Stimulated activated CD8-positive, alpha-beta memory T cell treated with anti-CD3 and anti-CD28 coated beads, Interleukin-15, amount 100 ng/mL, for 4 hours (primary cell): ENCODE measurements at places on chromosomes 2 and 18.

DNA sequence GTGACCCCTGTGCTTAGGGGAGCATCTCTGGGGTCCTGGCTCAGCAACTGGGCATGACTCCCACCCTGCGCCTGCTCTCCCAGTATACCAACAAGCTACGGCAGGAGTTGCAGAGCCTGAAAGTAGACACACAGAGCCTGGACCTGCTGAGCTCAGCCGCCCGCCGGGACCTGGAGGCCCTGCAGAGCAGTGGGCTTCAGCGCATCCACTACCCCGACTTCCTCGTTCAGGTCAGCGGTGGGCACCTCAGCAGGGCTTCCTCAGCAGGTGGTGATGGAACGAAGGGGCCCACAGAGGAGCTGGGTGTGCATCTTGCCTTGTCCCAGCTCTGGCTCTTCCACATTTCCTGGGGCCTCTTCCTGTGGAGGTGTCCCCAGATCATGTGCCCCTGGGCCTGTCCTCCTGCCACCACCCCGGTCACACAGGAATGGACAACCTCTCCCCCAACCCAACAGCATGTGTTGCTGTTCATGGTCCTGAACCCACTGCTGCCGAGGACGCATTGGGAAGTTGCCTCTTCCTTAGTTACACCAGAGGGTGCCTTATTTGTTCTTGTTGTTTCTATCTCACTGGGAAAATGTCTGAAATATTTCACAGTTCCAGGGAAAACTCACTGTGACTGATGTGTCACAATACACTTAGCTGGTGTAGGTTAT, 10.8 kb downstream of the PROM2 start:
- DNase-seq = no peak

DNA sequence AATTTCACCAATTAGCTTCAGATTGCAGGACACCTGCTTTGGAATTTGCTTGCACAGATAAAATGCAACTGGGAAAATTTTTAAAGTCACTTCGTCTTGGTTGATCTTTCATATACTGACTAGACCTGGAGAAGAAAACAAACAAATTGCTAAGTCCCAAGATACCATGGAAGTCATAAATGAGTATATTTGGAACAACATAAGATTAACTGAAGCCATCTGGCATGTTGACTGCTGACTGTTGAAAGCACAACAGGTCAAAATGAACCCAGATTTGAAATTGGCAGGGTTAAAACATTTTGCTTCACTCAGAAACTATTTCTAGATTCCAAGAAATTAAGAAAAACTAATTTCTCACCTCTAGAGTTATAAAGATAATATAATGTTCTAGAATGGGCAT, 470.7 kb downstream of the LPIN1 start:
- no peak for DNase-seq

GRCh38 chr2:234930397-234930796, 21.4 kb upstream of the SH3BP4 start:
- DNase-seq = no peak

- no peak for DNase-seq
Observed at GRCh38 chr18:50977037-50977760, 9.4 kb downstream of the ELAC1 start.

DNA sequence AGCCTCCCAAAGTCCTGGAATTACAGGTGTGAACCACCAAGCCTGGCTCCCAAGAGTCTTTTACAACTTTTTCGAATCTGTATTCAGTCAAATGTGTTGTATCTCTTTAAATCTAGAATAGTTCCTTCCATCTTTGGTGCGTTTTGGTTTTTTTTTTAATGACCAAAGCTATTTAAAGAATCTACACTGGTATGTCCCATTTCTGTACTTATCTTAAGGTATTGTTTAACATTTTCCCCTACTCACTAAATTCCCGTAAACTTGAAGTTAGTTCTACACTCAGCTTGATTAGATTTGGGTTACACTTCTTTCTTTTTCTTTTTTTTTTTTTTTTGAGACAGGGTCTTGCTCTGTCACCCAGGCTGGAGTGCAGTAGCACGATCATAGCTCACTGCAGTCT, 63.8 kb downstream of the TMEM237 start:
- no peak for DNase-seq

DNA sequence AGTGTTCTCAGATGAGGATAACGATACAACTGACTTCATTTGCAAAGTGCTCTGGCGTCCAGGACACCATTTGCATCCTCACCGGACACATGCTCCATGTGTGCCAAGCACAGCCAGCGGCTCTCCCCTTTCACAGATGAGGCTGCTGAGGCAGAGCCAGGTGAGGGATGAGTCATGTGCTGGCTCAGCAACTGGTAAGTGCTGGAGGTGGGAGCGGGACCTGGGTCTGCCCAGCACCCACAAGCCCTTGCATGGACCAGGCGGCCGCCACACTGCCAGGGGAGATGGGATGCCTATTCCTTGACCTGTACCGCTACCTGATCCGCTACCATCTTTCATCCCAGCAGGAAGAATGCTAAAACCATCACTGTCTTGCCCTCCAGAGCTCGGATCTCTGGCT, 86.2 kb upstream of the ASB18 start:
- no peak for DNase-seq

DNA sequence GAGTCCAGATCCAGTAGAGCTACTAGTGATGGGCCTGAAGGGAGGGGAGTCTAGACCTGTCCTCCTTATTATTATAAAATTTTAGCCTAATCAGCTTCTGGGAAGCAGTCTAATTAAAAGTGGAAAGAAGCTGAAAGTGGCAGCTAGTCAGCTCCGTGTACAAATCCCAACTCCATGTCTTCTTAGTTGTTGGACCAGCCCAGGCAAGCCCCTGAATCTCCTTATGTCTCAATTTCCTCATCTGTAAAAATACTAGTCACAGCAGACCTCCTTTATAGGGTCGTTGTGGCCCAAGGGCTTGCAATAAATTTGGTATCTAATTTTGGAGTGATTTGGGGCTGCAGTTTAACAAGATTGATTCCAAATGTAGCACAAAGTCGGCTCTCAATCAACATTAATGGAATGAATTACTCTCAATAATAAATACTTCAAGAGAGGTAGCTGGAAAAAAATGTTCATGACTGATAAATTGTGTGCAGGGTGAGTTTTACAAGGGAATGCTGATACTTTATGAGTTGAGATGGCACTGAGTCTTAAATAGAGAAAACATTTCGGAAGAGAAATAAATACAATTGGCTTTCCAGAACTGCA, 118.3 kb upstream of the NDUFV2 start:
- DNase-seq = no peak

- no peak for DNase-seq
Observed at GRCh38 chr2:220419647-220420046, 792.2 kb downstream of the SLC4A3 start.
